GM12865 (cell line): ENCODE measurements at places on chromosomes 13 and 19.

DNA sequence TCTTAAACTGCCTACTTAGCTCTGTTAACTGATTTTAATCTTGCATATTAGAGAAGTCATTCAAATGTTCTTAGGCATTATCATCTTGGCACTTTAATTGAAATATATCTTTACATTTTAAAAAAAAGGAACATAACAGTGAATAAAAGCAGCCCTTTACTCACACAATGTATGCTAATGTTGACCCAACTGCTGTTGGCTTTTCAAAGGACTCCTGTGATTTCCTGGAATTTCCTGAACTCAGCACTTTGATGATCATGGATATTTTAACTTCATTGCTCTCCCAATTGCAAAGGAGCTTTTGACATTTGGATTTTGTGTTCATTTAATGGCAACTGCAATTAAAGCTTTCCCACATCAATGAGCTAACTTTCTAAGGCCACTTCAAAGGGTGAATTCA is 1230.3 kb downstream of the DIAPH3 start:
- DNase-seq: no peak

GRCh38 chr13:75425216-75426009 is 56.6 kb downstream of the TBC1D4 start:
- DNase-seq: peak; percentile 55

- DNase-seq: no peak
Observed at GRCh38 chr19:16035601-16036297, 40.5 kb upstream of the TPM4 start.

- no peak for DNase-seq
Observed at GRCh38 chr13:21949818-21950429, 279.1 kb downstream of the FGF9 start.

DNA sequence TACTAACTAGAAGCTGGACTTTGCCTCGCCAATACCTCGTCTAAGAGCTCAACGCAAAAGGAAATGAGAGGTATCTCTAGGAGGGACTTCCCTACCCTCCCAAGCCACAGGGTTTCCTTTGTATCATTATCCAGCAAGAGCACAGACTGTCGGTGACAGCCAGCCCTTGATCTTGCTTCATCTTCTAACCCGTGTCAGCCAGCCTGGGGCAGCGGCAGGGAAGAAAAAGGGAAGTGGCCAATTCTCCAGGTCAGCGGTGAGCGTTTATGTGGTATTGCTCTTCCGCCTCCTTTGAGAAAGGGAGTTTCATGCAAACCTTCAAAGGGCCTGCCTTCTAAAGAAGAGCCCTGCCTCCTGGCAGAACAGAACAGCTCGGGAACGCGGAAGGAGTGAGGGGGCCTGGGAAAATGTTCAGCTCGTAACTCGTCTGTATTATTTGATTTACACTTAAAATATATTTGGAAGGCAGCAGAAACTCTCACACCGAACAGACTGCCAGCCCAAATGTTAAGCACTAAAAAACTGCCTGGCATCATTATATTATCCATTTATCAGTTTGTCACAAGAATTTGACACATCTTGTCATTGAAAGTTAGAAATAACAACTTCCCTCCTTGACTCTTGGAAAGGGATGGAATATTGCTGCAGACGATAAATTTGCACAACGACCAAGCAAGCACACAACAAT is 41.8 kb downstream of the EFNB2 start:
- peak; percentile 67 for DNase-seq

- DNase-seq: no peak
Observed at GRCh38 chr13:43684963-43685725, 101.6 kb downstream of the ENOX1 start.

DNA sequence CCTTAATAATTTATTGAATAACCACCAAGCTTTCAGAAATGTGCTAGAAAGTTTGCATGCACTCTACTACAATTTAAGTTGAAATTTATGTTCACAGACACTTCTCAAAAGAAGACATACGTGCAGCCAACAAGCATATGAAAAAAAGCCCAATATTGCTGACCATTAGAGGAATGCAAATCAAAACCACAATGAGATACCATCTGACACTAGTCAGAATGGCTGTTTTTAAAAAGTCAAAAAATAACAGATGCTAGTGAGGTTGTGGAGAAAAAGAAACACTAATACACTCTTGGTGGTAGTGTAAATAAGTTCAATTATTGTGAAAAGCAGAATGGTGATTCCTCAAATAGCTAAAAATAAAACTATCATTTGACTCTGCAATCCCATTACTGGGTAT is 308.8 kb upstream of the PCDH9 start:
- DNase-seq: no peak

DNA sequence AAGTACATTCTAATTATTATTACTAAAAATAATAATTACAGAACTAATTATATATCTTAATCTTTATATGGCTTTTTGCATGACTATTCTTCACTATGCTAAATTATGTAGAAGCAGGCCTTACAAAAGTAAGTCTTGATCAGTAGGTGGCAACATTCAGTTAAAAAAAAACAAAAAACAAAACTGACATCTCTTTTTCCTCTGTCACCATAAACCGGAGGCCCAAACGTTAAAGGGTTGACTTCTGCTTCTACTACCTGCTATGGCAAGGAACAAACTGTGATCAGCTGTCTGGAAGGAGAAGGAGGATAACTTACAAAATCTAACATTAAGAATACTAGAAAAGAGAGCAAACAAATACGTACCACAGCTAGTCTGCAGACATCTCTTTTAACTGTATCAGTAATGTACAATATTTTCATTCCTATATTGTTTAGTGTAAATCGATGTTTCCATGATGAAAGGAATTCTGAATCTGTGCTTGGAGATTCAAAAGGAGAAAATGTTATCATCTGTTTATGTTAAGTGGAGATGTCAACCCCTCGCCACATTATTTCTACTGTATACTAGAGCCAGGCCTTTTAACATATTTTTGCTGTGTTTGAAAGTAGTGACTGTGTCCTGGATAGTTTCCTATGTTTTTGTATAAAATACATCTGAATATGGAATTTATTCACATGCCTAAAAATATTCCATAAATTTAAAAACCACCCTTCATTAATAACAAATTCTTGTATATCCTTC is 1525.4 kb downstream of the SLITRK1 start:
- DNase-seq: no peak

GRCh38 chr13:28396053-28396452 is 98.9 kb downstream of the FLT1 start:
- DNase-seq: no peak

GRCh38 chr19:3642987-3643673 is 16.5 kb upstream of the CACTIN start:
- peak; percentile 36 for DNase-seq

GRCh38 chr13:72567566-72567965 is 159.9 kb downstream of the MZT1 start:
- DNase-seq: no peak

DNA sequence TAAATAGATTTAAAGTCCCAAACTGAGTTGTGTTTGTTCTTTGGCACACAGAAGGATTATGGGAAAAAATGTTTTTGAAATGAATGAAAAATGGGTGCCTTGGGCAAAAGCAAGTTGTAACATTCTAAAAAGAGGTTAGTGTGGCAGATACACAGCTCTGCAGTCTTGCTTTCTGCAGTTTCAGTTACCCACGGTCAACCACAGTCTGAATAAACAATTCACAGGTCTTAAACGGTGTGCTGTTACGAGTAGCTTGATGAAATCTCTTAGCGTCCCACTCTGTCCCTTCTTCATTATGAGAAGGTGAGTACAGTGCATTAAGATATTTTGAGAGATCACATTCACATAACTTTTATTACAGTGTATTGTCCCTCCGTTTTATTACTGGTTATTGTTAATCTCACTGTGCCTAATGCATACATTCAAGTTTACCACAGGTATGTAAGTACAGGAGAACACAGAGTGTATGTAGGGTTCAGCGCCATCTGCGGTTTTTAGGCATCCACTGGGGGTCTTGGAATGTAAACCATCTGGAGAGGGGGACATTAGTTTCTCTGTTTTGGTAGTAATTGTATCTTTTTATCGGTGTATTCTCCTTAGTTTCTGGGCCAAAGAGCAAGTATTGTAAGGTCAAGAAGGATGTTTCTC is 8.1 kb downstream of the FARP1 start:
- peak; percentile 57 for DNase-seq

DNA sequence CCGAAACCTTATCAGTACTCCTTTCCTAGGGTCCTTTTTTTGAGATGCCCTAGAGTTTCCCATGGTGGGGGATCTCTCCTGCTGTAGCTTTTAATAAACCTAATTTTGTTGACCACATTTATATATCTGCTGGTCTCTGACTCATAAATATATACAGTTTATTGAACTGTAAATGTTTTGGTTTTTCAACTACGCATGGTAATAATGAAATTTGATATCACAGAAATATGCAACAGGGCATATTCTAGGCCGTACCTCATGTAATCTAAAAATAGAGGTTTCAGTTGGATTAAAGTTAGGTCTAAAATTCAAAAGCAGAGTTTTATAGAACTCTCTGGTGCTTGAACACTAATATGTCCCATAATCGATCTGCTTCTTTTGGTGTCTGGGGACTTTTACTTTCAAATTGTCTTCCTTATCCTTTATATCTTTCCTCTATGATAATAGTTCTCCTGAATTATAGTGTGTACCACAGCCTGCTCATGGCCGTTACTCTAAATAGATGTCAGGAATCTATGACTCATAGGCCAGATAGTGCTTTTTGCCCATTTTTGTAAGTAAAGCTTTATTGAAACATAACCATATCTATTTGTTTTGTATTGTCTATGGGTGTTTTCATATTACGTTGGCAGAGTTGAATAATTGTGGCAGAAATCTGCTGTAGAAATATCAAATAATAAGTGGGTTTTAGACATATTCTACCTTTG is 324.8 kb upstream of the PCDH9 start:
- no peak for DNase-seq

- DNase-seq: no peak
Observed at GRCh38 chr19:2615782-2616181, 86.7 kb downstream of the GNG7 start.

- no peak for DNase-seq
Observed at GRCh38 chr19:16369664-16370576, 45.3 kb downstream of the KLF2 start.

GRCh38 chr13:102225892-102226291 is 176.0 kb downstream of the FGF14 start:
- DNase-seq: no peak

DNA sequence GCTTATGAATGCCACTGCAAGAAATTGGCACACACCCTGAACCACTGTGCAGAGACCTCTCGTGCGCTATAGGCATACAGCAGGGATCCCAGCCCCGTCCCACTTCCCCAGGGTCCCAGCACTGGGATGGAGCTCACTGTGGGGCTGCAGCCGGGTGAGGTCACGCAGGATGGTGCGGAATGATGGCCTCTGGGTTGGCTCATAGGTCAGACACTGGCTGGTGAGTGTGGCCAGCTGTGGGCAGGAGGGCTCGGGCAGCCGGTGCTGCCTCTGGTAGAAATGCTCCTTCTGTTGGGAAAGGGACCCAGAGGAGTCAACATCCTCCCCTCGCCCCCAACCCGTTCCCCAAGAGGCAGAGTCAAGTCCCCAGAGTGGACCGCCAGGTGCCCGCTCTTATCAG is 17.0 kb upstream of the ICAM3 start:
- DNase-seq: no peak

- peak; percentile 49 for DNase-seq
Observed at GRCh38 chr19:48681127-48681470, 8.3 kb upstream of the NTN5 start.

GRCh38 chr13:31418186-31418585 is 218.4 kb downstream of the B3GLCT start:
- DNase-seq: no peak

DNA sequence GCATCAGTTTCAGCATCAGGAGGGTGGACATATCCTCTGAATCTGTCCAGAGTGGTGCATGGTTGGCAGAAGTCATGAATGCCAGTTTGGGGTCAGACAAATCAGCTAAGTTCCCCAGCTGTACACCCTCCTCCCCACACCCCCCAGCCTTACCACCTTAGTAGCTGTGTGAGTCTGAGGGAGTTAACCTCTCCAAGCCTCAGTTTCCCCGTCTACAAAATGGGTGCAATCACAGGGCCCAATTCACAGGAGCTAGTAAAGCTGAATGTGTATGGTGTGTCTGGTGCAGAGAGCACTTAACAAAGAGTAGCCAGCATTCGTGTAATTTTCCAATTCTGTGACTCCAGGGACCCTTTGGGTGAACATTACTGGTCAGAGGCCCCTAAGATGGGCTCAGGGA is 13.4 kb upstream of the ZNF358 start:
- no peak for DNase-seq

- peak; percentile 87 for DNase-seq
Observed at GRCh38 chr13:59391696-59392095, 772.0 kb downstream of the DIAPH3 start.

DNA sequence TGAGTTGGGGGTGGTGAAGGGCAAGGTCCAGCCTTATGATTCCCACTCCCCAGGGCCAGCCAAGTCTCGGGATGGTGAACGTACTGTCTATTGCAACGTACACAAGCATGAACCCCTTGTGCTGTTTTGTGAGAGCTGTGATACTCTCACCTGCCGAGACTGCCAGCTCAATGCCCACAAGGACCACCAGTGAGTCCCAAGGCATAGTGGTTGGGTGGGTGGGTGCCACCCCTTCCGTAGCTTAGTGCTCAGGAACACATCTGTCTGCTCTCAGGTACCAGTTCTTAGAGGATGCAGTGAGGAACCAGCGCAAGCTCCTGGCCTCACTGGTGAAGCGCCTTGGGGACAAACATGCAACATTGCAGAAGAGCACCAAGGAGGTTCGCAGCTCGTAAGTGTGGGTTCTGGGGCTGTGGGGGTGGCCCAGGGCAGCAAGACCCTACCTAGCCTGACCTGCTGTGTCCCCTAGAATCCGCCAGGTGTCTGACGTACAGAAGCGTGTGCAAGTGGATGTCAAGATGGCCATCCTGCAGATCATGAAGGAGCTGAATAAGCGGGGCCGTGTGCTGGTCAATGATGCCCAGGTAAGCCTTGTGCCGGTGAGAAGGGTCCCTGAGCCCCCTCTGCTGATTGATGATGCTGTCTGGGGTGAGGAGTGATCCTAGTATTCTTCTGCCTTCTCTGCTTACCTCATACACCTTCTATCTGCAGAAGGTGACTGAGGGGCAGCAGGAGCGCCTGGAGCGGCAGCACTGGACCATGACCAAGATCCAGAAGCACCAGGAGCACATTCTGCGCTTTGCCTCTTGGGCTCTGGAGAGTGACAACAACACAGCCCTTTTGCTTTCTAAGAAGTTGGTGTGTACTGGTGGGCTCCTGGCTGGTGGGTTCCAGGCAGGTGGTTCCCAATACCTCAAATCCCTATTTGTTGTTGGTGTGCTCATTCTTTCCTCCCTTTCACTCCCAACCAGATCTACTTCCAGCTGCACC is 3.8 kb downstream of the TRIM28 start:
- no peak for DNase-seq

DNA sequence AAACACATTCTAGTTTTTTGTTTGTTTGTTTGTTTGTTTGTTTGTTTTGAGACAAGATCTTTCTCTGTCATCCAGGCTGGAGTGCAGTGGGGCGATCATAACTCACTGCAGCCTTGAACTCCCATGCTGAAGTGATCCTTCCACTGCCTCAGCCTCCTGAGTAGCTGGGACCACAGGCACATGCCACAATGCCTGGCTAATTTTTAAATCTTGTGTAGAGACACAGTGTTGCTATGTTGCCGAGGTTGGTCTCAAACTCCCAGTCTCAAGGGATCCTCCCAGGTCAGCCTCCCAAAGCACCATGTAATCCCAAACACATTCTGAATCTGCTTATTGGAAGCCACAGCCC is 15.8 kb downstream of the PLA2G4C start:
- no peak for DNase-seq

GRCh38 chr19:13666165-13666564 is 98.2 kb upstream of the MRI1 start:
- DNase-seq: no peak

- peak; percentile 46 for DNase-seq
Observed at GRCh38 chr13:97574926-97575325, 141.0 kb downstream of the RAP2A start.
